Tibial nerve (tissue), 4 donors: ENCODE measurements at places on chromosomes 2 and 18.

- DNase-seq = no peak
Measured at GRCh38 chr18:45642802-45643201, 27.5 kb downstream of the SLC14A2 start.

GRCh38 chr2:98324181-98324580 is 22.1 kb upstream of the CNGA3 start:
- DNase-seq = no peak

GRCh38 chr2:232809349-232810124 is 33.2 kb upstream of the KCNJ13 start:
- no peak for DNase-seq

GRCh38 chr2:230986520-230987136 is 9.3 kb upstream of the SPATA3 start:
- DNase-seq = no peak

GRCh38 chr18:54606835-54607212 is 15.8 kb downstream of the DYNAP start:
- DNase-seq = no peak

- no peak for DNase-seq
Measured at GRCh38 chr2:141065042-141065441, 1065.8 kb downstream of the LRP1B start.

DNA sequence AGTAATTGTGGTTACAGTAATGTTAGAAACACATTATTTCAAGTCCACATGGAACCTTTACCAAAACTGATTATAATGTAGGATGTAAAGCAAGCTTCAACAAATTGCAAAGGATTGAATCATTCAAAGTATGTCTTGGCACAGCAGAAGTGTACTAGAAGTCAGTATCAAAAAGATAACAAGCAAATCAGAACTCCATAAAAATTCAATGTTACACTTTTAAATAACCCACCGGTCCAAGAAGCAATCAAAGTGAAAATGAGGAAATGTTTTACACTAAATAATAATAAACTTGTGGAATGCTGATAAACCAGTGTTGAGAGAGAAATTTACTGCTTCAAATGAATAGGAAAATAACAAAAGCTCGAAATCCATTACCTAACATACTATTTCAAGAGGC is 47.7 kb downstream of the TTC21B start:
- no peak for DNase-seq

GRCh38 chr2:219285894-219286425 is 6.8 kb downstream of the DNAJB2 start:
- peak; percentile 57 for DNase-seq

GRCh38 chr2:210195101-210195852 is 24.1 kb upstream of the KANSL1L start:
- DNase-seq = no peak

DNA sequence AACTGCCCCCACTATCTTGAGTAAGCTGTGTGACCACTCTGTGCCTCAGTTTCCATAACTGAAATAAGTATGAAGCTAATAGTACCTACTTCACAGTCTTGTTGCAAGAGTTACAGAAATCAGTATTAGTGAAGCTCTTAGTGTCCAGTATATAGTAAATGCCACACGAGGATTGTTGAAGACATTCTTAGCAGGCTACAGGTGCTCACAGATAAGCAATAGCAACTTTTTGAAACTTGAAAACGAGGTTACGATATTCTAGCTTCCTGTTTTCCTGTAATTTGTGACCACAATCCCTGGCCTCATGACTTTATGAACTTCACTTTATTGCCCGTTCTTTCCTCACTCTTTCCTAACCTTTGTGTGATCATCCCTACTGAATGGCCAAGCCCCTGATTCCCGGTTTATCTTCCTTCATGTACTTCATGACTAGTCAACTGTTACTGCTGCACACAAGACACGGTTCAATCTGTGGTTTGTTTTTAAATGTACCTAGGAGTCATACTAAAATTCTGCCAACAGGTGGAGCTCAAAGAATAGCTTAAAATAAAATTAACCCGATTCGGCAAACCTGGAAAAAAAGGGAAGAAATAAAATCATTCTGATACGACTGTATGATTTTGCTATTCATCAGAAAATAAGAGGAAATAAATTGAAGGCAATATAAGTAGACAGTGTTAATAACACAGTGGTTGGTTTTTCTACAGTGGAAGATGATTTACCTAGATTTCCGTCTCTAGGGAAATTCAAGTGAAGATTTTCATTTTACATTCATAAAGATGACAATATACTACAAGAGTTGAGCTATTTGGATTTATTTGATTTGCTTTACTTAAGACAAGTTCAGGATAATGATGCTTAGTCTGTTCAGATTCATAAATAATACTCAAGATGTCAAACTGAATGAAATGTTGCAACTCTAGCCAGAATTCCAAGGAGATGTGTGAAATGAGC is 38.1 kb upstream of the STAT1 start:
- peak; percentile 57 for DNase-seq

DNA sequence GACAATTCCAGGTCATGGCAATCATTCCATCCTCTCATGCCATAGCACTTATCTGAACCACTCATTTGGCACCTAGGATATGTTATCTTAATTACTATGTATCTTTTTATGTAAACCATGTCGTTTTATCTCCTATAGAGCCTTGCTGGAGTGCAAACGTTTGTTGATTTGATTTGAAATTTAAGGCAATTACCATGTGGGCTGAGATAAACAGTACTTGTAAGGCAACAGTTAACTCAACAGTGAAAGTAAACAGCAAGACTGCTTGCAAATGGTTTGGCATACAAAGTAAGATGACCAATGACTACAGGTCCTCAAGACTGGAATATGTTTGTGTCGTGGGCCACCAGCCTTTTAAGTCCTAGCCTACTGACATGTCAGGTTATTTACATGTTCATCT is 133.7 kb upstream of the ZFP36L2 start:
- no peak for DNase-seq

DNA sequence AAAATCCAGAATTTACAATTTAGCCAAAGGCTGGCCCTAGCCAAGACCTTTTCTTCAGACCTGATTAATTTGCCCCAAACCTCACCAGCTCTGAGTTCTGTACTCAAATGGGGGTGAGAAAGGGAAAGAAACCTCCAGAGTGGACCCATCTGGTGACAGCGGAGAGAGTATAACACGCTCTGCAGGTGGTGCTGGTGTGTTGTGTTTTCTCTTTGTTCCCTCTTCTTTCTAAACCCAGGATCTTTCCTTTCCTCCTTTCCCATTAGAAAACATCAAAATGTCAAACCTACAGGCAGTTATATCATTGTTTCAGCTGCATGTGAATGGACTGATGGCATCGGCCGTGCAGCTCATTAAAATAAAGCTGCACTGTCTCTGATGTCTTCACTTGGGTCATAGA is 253.2 kb upstream of the SP5 start:
- no peak for DNase-seq
